Stimulated activated CD8-positive, alpha-beta memory T cell treated with anti-CD3 and anti-CD28 coated beads, Interleukin-15, amount 100 ng/mL, for 24 hours (primary cell): ENCODE measurements at places on chromosomes 2 and 18.

- no peak for DNase-seq
Observed at GRCh38 chr2:99707592-99707991, 217.8 kb upstream of the REV1 start.

DNA sequence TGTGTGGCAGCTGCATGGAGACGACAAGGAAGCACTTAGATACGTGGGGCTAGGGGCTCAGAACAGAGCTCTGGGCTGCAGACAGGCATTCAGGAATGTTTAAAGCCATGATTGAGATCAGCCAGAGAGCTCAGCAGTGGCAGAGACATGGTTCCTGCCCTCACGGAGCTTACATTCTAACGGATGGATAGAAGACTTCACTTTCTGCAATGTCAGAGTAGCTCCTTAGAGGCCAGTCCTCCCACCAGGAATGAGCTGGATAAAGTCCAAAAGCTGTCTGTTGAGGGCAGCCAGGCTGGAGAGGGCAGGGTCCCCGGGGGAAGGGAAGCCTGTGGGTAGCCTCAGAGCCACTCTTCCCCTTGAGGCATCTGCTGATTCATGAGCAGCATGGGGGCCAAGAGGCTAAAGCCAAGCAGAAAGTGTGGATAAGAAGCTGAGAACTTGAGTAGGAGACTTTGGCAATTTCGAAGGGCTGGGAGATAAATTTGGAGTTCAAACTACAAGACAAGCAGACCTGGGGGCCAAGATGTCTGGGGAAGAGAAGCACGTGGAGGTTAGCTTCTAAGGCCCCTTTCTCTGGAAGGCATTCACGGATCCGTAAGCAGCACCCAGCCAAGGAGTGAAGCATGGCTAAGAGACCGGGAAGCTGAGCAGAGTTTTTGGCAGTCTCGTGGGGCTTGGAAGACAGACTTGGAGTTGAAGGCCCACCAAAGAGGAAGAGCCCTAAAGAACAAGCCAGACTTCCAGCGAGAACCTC, 9.7 kb upstream of the CIB4 start:
- no peak for DNase-seq

DNA sequence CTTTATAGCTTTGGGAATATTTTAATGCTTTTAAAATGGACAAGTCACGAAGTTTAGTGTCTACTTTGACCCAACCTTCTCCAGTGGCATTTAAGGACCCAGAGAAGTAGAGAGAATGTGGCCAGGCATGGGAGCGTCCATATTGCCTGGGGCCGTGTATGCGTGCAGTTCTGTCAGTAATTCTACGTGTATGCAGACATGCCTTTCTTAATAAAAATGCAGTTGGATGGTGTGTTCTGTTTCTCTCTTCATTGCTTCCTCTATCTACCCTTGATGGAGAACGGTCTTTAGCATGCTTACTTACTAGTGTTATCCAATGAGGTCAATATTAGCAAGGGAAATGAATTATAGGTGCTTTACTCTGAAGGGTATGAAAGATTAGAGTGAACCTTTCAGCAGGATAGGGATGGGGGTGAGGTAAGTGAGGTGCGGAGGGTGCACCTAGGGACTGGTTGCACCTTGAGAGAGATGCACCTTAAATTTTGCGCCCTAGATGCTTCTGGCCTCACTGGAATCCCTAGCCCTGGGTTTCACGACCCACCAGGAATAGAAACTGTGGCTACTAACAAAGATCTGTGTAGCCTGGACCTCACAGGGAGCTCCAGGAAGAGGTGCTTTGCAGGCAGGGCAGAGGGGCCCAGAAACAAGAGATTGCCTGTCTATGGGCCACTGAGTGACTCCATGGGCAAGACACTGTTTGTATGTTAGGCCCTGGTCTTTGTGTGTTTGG, 194.3 kb downstream of the MYCN start:
- no peak for DNase-seq

GRCh38 chr2:207167099-207167923, 1.6 kb upstream of the KLF7 start:
- DNase-seq: no peak

DNA sequence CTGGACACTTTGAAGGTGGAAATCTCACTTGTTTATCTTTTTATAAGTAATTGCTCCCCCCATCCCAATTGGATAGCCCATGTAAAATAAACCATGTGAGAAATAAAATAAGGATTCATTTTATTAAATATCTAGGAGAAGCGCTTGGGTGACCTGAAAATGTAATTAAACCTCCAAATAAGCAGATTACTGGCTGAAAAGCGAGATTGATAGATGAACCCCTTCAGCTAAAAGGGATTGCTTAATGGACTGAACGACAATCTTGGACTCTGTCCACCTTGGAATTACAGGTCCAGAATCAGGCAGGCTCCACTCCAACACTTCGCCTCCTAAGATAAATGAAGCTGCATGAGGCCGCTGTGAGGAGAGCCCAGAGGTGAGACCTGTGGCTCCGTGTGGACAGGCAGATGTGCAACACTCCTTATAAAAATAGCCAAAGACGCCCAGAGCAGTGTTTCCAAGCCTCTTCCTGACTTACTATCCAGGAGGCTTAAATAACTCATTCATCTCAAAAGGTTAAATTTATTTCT, 441.5 kb downstream of the MTX2 start:
- no peak for DNase-seq

DNA sequence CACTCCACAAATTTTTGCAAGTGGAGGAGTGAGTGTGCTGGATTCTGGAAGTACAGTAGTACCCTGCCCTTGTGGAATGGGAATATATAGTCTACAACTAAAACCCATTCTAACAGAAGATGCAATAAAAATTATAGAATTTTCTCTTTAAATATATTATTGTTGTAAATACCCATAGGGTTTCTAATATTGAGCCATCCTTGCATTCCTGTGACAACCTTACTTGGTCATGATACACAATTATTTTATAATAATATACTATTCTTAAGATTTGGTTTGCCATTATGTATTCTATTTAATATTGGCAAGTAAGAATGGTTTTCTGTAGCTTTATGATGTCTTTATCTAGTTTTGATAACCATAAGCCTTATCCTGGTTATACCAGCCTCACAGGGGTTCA, 52.2 kb downstream of the EML6 start:
- DNase-seq: no peak

GRCh38 chr2:224922142-224922727, 120.0 kb downstream of the DOCK10 start:
- no peak for DNase-seq

DNA sequence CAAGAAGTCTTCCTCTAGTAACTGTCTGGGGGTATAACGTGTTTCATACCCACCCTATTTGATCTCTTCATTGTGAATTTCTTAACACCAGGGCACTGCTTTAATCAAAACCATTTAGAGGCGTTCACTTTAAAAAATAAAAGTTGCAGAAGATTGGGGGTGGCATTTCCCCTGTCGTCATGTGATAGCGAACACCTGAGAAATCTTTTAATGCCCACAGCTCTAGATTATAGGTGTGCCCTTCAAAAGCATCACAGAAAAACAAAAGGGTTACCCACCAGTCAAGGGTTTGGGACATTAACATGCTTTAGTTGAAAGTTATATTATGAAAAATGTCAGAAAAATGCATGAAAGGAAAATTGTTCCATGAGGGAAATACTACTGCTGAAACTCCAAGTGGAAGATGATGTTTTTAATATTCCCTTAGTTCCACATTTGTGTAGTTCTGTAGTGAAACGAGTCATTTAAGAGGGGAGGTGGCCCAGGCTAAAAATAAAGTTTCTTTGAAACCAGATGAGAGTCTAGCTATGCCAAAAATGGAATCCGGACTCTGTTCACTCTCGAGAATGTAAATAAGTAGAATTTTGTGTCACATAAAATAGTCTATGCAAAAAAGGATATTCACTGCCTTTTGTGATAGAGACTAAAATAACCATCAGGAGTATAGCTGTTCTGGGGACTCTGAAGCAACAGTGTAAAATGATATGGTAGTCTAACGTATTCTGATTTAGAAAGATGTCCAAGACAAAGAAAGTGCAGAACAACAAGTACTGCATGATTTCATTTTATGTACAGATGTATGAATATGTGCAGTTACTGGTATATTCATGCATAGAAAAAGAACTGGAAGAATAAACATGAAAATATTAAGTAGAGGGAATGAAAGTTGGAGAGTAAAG, 95.3 kb downstream of the TMEM247 start:
- no peak for DNase-seq

DNA sequence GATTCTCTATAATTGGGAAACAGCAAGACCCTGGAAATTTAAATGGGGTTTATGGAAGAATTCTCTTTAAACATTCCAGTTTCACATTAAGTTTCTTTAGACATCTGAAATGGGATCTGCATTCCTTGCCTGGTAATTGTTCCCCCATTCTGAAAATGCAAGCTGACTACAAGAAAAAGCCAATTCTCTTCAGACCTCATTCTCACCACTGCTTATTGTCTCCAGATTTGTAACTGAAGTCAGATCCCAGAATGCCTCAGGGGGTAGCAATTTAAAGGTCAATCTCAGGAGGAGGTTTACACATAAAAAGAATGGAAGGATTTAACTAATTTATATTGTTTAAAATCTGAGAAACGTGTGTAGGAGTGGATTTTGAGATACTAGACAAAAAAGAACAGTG, 41.2 kb downstream of the COL3A1 start:
- no peak for DNase-seq

DNA sequence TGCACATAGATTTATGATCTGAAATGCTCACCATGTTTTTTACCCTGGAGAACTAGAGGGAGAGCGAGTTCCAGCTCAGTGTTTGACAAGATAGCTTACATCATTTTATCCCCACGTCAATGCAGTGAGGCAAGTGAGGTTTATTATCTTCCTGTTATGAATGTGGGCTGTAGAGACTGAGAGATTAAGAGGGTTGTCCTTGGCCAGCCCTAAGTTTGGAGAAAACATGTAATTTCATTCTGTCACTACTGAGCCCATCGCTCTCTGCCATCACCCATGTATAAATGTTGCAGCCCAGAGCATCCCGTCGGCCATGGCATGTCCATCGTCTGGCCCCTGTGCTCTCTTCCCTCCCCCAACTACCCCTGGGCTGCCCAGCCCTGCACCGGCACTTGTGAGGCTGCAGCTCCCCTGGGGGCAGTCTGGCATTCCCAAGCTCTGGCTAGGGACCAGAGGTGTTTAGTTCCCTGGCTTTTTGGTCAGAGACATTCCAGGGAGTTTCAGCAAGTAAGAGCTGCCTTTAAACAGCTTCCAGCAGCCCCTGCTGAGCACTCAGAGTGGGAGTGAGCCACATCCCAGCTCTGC, 136.7 kb downstream of the ANTXR1 start:
- no peak for DNase-seq

DNA sequence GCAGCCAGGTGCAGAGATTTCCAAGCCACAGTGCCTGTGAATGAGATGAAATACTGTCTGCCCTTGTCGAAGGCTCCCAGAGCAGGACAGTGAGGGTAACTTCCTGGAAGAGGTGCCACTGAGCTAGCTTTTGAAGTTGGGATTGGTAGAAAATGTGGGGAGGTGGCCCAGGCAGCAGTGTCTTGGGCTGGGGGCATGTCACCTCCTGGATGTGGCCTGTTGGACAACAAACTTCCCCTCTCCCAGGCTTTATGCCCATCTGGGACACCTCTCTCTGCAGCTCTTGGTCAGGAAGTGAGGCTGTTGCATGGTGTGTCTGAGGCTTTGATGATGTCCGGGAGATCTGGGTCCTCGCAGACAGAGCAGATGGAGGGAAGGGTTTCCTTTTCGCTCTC, 151.4 kb downstream of the DYSF start:
- no peak for DNase-seq

DNA sequence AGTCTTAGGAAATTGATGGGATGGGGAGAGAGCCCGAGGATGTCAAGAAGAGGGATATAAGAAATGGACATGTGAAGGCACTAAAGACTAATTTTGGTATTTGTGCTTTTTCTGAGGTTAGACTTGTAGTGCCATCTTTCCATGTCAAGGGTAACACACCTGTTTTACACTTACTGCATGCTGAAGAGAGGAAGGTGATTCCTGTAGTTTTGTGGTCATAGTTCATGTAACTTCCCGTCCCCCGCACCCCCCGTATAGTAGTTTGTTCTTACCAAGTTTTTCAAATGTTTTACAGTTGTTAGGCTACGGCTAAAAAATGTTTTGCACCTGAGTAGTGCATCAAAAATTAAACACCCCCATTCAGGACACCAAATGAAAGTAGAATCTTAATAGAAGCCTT, 73.8 kb downstream of the CLIP4 start:
- no peak for DNase-seq

DNA sequence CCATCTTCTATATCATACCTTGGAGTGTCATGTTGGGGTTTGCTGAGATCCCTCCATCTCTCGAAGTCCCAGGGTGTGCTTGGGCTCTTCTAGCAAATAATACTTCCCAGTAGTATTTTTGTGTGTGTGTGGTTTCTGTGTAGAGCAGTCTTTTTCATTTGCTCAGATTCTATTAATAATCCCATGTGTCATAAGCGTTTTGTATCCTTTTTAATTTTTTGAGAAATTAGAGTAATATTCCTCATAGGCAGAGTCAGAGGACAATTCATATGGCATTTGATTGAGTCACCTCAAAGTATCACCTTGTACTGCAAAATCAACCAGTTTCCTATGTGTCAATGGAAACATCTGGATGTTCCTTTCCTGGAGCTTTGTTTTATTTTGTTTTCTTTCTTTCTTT, 37.4 kb upstream of the PPP1R1C start:
- no peak for DNase-seq
